ENCODE measurements at places on chromosomes 13 and 19.
A peak's percentile ranks its signal among the peaks of the same experiment; 100 is the strongest.

- no peak for DNase-seq
Measured at GRCh38 chr19:17266589-17266974, 661 bp upstream of the BABAM1 start.

DNA sequence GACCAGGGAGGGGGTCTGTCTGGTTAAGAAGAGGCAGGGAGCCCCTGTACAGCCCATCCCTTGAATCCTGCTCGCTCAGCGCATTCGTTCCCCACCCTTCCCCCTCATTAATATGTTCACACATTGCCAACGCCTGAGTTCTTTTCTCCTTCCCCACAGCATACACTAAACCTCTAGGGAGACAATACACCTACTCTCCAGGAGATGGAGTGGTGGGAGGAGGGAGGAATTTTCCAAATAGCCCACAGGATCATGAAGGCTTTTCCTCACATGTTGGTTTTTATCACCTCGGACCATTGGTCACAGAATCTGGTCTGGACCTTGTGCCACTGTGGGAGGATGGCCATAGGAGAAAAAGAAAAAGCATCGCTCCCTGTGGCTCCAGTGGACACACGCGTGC is 294.9 kb downstream of the SHISA2 start:
- DNase-seq, result no peak

GRCh38 chr19:1754636-1755466 is 1.5 kb downstream of the ONECUT3 start:
- DNase-seq, result no peak

DNA sequence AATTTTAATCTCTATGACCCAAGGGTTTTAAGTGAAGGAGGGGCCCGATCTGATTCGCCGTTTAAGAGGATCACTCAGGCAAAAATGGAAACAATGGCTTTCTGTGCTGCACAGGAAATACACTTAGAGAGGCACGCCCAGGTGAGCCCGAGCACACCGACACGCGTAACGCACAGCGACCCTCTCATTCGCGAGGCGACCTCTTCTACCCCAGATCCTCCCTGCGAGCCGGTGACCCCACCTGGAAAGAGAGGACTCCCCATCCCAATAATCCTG is 216 bp downstream of the SH2D3A start:
- DNase-seq, result no peak

DNA sequence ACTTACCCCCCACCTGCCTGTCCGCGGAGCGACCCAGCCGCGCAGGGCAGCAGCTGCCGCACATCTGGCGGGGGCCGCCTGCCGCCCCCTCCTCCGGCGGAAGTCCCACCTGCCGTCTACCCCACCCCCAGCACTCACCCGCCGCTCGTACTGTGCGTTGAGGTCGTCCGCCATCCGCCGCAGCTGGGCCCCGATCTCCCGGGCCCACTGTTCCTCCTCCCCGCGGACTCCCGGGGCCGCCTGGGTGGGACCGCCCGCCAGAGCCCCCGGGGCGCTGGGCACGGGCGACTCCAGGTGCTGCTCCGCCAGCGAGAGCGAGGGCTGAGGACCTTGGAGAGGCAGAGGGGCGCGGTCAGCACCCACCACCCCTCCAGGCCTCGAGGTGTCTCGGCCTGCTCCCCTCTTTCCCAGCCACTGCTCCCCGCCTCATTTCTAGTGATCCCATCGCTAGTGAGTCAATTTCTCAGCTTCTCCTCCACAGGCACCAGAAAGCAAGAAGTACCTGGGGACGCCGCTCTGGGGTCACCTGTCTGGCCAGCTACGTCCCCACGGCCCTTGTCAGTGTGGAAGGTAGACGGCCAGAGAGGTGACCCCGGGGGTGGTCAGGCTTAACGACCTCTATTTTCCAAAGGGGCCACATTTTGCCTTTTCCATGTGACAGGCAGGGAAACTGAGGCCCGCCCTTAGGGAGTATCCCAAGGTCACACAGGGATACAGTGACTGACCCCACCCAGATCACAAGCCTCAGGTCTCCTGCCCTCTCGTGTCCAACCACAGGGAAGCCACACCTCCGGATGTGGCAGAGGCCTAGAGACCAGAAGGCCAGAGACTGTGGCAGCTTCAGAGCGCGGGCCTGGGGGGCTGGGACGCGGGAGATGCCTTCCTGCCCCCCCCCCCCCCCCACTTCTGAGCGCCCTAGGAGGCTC is 4.3 kb downstream of the BBC3 start:
- DNase-seq, result peak; percentile 30

DNA sequence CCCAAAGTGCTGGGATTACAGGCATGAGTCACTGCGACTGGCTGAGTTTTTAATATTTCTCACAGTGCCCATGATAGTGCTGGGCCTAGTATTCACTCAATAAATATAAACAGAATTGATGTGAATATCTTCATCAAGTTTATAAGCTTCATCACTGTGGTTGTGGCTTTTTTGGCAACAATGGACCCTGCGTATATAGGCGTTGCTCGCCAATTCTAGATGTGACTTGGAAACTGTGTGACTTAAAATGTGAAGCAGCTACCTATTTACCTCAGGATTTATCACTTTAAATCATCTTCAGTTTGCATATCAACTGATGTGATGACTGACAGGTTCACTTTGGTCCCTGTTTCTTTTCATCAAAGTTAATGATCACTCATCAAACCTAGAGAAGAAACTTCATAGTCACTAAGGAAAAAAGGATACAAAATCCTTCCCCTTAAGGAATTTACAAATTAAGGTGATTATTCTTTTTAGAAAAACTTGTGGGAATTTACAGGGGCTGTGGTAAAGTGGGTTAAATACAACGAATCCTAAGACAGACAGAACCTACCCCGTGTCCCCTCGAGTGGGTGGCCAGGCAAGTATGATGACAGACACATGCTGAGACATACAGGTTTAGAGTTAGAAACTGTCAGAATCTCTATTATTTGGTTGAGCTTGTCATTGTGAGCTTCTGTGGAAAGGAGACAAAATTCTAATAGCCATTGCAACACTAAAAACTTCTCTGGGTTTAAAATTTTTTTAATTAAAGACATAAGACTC is 101.3 kb downstream of the AKAP11 start:
- DNase-seq, result no peak

- DNase-seq, result peak; percentile 46
Measured at GRCh38 chr19:13024126-13024950, 29.1 kb downstream of the NFIX start.

DNA sequence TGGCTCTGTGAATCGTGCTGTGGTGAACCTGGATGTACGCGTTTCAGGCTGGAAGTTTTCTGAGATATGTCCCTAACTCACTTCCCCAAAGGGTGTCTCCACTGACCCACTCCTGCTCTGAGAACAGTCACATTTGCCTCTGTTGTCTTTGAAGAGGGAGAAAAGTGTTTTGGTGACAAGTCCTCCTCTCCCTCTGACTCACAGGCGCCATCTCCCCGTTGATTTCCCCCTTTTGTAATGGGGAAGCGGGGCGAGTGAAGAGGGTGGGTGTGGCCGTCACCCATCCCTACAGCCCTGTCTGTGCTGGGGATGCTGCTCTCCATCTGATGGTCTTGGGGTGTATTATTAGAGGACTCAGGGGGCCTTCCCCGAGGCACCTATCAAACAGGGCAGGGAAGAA is 9.6 kb downstream of the APC2 start:
- DNase-seq, result no peak
